ENCODE measurements at places on chromosomes 7 and 10.

DNA sequence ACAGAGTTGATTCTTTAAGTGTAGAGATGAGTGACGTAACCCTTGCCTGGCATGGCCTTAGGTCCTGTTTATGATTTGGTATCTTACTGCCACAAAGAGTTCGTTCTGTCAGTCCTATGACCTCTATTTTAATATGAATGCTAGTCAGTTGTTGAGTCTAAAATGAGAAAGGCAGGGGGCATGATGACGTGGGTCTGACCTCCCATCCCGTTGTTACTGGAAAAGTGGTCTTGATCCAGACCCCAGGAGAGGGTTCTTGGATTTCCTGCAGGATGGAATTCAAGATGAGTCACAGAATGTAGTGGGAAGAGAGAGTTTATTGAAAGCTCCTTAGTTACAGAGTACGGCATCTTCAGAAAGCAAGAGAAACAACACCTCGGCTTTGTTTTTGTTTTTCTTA is 317.0 kb upstream of the COBL start:
- no peak for DNase-seq

- no peak for DNase-seq
These were observed 171.4 kb upstream of the NUPR2 start for GRCh38 chr7:56287429-56288138.

- DNase-seq: no peak
These were observed 67.8 kb downstream of the GRB10 start for GRCh38 chr7:50714857-50715256.

GRCh38 chr10:117550076-117550475 is 7.5 kb downstream of the EMX2 start:
- DNase-seq: no peak

DNA sequence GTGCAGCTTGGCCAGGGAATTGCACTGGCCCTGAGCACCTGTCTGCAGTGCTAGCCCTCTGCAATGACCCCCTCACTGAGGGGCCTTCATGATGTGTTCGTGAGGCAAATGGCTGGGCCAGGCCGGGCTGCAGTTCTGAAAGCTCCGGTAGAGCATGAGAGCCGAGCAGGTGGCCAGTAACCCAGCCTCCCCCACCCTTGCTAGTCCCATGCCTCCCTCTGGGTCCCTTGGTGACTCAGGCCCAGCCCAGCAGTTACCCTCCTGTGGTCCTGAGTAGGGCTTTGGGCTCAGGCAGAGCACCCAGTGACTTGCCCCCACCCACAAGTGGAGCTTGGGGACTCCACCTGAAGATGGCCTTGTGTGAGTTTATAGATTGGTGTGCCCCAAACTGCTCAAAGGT is 16.1 kb upstream of the CSGALNACT2 start:
- no peak for DNase-seq

GRCh38 chr7:141045842-141046620 is 27.8 kb upstream of the TMEM178B start:
- DNase-seq: peak; percentile 71

GRCh38 chr10:74901301-74901700 is 74.9 kb downstream of the KAT6B start:
- no peak for DNase-seq

DNA sequence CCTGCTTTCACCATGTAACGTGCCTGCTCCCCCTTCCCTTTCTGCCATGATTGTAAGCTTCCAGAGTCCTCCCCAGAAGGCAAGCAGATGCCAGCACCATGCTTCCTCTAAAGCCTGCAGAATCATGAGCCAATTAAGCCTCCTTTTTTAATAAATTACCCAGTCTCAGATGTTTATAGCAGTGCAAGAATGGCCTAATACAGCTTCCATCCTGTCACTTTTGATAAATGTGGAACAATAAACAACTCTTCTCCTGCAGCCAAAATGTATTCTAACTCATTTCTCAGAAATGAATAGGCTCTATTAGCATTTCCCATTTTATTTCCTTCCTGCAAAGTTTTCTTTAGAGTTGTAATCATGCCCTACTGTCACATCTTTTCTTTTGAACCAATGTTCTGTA is 43.4 kb downstream of the C7orf25 start:
- DNase-seq: no peak

- DNase-seq: no peak
These were observed 295.9 kb downstream of the PTEN start for GRCh38 chr10:88159127-88159829.

- DNase-seq: no peak
These were observed 453.4 kb downstream of the LRMDA start for GRCh38 chr10:75884808-75885207.

DNA sequence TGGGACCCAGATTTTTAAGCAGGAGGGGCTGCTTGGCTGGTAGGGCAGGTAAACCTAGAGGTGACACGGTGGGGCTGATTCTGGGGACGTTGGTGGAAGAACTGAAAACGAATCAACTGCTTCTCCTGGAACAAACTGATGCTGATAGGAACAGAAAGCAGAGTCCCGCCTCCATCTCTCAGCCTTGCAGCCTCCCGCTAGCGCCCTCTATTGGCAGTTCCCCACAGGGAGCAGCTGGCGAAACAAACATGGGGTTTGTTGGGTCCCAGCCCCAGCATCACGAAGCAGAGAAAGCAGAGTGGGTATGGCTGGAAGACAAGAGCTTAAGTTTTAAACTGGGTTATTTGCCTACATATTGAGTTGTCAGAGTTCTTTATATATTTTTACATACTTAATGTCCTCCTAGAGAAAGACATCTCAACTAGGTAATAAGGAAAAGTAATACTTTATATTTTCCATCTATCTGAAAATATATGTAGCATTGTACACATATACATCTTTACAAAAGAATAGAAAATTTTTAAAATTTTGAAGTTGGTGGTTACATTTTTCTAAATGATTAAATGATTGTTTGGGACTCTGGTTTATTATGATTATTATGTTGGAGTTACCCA is 42.3 kb upstream of the FOXI2 start:
- peak; percentile 25 for DNase-seq

DNA sequence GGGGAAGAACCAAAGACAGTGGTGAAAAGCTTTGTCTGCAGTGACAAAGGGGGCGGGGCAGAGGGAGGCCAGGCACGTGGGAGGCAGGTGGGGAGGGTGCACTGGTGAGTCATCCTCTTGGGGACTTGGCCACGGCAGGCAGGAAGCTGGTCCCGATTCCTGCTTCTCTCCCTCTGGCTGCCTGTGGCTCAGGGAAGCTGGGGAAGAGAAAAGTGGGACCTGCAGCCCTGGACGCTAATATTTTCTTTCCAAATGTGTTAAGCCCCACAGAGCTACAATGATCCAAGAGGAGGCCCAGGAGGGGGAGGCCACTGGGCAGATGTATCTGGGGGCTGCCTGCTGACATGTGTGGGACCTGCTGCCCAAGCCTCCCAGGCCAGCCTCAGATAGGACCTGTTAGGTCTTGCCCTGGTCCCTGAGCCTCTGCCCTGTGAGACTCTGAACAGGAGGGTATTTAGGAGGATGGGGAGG is 231.8 kb downstream of the KCNMA1 start:
- DNase-seq: peak; percentile 80

GRCh38 chr10:33739031-33739430 is 404.6 kb upstream of the NRP1 start:
- no peak for DNase-seq

DNA sequence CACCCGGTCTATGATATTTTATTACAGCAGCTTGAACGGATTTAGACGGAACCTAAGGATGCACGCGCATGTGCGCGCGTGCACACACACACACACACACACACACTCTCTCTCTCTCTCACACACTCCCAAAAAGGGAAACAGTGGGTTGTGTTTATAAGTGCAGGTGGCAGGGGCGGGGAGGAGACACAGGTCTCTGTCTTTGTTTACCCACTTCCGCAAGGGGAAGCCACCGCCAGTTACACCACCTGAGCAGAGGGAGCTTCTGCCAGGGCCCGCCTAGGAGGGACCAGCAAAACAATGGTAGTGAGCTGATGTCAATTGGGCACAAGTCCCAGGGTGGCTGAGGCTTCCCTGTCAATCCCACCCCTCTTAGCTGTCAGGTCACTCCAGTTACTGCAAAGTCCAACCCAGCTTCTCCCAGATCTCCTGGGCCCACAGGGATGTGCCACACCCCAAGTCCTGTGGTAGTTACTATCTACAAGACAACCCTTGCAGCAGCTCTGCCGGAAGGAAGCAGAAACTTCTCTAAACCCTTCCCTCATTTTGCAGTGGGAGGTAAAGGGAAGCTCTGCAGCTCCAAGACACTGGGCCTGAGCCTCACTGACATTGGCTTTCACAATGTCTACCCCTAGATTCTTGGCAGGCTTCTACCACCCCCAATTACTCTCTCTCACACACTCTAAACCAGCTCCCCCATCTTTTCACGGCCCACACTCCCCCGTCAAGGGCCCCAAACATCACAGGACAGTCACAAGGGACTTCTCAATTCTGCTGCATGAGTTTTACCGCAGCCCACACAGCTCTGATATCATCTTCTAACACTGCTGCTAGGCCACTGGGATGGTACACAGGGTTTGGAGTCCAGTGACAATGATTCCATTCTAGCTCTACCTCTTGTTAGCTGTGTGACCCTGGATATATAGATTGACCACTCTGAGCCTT is 17.6 kb downstream of the ANXA11 start:
- no peak for DNase-seq

DNA sequence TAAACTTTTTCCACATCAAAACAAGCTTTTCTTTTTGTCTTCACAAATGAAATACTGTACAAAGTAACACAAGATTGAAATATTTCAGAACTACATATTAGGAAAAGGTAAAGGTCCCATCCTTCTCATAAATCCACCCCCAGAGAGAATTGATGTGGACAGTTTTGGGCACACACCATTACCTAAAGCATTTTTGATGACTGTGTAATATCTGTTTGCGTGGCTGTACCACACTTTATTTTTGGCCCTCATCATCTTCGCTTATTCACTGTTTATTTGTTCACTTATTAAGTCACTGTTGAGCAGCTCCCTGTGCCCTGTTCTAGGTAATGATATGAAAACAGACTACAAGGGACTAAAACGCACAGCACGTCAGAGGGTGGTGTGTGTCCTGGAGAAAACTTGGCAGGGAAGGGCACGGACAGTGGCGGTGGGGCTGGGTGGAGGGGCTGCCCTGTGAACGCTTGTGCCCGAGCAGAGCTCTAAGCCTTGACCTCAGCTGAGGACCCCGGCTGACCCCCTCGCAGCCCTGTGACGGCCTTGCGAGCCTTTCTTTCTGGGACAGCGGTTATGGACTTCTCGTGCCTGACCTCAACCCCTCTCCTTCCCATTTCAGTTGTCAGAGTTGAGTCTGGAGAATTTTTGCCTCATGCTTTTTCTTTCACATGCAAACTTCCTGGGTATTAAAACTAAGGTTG is 241.3 kb downstream of the EMX2 start:
- DNase-seq: no peak

DNA sequence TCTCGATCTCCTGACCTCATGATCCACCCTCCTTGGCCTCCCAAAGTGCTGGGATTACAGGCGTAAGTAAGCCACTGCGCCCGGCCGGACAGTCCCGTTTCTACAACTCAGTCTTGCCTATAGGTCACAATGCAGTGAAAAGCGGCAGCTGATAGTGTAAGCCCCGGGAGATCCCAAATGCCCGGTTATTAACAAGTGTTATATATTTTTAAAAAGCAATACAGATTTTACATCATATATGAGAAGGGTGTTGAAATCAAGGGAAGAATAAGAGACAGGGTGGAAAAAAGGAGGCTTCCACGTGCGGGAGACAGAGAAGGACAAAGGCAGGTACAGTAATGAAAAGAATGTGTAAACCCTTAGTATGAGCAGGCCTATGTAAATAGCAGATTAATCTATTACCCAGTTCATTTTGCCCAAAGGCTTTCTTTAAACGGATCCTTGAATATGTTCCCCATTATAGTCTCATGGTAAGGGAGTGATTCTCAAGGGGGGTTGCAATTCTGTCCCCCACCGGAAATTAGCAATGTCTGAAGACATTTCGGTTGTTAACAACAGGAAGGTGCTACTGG is 170.8 kb downstream of the PDE1C start:
- DNase-seq: no peak

DNA sequence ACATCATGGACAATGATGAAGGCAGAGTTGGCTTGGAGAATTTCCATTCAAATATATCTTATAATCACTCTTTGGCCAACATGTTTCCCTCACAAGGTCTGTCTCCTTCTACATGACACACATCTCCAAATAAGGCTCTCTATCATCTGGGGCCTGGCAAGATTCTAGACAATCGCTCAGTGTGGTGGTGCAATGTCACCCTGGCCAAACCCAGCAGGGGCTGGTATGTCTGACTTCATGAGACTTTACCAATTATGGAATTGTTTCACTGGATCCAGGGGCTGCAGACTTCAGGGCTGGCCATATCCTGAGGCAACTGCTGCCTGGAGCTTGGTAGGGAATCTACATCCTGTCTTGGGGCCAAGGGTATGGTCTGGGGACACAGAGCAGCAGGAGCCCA is 319.0 kb downstream of the PLXNA4 start:
- no peak for DNase-seq

DNA sequence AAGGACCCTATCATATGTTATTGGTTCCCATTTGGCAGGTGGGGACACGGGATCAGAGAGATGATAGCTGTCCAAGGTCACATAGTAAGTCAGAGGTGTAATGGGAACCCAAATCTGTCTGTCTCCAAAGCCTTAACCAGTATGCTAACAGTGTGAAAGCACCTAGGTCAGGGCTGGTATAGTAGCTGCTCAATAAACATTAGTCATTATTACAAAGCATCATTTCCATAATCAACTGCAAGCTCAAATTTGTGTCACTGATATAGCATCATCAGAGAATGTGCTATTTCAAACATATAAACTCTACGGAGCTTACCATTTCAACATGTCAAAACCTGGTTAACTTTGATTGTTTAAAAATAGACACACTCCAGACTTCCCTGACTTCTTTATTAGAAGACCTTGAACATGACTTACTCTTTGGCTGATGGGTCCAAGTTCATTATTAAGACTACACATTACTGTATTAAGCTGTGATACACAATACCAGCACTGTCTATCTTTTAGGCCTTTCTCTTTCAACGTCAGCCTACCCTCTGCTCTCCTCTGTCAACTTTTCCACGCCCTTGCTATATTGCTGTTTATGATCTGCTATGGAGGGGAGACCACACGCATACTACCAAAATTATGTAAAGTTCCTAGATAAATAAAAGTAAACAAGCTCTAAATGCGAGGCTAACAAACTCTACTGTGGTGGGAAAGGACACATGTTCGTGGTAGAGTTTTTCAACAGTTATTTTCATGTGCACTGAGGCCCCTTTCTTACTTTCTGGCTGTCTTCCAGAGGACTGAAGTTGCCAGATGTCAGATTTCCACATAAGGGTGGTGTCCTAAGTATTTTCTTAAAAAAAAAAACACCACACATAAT is 33.6 kb downstream of the DNMBP start:
- DNase-seq: peak; percentile 81

DNA sequence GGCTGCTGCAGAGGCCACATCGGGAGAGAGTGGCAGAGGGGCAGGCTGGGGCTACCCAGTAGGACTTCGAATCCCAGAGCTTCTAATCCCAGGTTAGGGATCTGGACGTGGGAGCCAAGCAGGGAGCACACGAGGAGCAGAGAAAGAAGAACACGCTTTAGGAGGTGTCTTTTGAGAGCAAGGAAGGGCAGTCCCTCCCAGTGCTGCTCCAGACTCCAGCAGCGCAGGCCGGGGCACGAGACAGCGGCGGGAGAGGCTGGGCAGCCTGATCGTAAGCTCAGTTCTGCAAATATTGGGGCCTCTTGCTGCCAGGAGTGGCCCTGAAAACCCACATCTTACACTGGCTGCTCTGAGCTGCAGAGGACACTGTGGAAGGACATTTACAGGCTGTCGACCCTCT is 75.9 kb downstream of the HIPK2 start:
- no peak for DNase-seq

GRCh38 chr7:75737856-75738603 is 711 bp downstream of the HIP1 start:
- peak; percentile 27 for DNase-seq

Measured in LHCN-M2 (cell line).